Hepatic stellate cell (primary cell): ENCODE measurements at places on chromosomes 7 and 10.

- DNase-seq = no peak
Measured at GRCh38 chr10:17734432-17735080, 17.4 kb upstream of the TMEM236 start.

- DNase-seq = peak; percentile 42
Measured at GRCh38 chr7:139108266-139109187, 993 bp downstream of the ZC3HAV1 start.

- DNase-seq = peak; percentile 77
Measured at GRCh38 chr10:21399392-21400035, 126.0 kb downstream of the SKIDA1 start.

DNA sequence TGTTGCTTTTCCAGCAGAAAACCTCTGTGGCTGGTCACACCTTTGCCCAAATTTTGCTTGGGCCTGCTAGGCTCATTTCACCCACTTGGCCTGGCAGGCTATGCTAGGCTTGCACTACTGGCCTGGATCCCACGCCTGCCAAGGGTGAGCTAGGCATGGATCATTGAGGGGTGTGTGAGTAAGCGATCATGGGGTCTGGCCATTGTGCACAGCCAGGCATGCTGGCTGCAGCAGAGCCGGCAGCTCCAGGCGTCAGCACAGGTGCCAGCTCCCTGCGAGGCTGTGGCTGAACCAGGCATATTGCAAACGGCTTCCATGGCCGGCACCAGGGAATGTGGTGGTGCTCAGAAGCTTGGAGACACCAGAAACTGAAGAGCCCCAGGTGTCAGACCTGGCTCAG lies 19.2 kb downstream of the CFAP70 start:
- DNase-seq = no peak

GRCh38 chr7:151891182-151891581 lies 14.3 kb upstream of the PRKAG2 start:
- DNase-seq = no peak

DNA sequence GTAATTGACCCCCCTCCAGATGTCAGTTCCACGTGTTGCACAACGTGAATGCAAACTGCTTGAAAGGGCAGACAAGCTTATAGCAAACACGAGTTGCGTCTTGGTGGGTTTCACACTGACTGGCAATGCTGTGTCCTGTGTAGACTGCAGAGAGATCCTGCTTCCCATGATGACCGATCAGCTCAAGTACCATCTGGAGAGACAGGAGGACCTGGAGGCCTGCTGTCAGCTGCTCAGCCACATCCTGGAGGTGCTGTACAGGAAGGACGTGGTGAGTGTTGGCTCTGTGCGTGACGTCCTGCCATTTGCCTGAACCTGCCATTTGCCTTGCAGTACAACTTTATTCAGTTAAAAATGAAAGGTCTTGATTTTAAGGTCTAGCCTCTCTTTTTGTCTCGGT lies 71.1 kb downstream of the INSYN2A start:
- DNase-seq = no peak

- DNase-seq = peak; percentile 45
Measured at GRCh38 chr7:79923953-79924352, 210.7 kb upstream of the GNAI1 start.

- no peak for DNase-seq
Measured at GRCh38 chr7:18177129-18177814, 149.6 kb upstream of the PRPS1L1 start.

DNA sequence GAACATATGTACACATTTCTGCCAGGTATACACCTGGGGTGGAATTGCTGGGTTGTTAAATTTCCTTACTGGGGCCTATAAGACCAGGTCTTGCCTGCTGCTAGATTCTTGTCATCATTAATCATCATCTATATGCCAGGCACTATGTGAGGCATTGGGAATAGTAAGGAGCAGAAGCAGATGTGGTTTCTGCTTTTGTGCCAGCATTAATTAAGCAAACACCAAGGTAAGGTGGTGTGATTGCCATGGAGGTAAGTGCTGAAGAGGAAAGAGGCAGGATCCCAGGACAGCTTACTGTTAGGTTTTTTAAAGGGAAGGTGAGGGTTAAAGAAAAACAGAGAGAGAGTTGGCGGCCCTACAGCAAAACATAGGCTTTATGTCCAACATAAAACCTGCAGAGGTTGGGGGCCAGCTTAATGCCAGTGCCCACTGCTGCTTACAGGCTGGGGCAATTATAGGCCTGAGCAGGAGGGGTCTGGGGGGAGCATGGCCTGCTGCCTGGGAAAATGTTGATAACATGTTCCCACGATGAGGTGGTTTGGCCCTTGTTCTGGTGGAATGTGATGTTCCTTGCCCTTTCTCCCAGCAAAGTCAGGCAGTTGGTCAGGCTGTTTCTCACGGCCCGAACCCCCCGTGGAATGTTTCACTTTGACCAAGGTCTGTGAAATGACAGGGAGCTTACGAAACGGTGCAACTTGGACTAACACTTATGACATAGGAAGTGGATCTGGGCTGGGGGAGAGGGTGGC lies 93.9 kb downstream of the RBM20 start:
- peak; percentile 39 for DNase-seq

DNA sequence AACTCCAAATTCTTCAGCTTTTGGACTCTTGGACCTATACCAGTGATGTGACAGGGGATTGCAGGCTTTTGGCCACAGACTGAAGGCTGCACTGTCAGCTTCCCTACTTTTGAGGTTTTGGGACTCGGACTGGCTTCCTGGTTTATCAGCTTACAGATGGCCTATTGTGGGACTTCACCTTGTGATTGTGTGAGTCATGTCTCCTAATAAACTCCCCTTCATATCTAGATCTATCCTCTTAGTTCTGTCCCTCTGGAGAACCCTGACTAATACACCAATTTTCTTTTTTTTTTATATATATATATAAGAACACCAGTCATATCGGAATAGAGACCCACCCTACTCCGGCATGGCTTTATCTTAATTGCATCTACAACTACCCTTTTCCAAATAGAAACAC lies 166.8 kb downstream of the ETV1 start:
- no peak for DNase-seq

DNA sequence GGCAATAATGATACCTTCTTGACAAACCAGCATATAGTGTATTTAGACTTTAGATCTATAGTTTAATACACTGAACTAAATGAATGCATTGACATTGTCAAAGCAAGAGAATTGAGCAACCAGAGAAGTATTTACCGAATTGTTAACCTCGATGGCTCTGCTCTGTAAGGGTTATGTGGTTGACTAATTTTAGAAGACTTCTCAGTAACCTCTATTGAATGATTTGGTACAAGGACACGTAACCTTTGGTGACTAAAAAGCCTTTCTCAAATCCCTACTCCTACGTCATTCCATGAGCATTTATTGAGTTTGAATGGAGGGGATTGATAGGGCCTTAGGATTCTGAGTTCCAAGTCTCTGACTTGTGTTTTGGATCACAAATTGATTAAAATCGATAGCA lies 67.6 kb downstream of the MDFIC start:
- DNase-seq = no peak

DNA sequence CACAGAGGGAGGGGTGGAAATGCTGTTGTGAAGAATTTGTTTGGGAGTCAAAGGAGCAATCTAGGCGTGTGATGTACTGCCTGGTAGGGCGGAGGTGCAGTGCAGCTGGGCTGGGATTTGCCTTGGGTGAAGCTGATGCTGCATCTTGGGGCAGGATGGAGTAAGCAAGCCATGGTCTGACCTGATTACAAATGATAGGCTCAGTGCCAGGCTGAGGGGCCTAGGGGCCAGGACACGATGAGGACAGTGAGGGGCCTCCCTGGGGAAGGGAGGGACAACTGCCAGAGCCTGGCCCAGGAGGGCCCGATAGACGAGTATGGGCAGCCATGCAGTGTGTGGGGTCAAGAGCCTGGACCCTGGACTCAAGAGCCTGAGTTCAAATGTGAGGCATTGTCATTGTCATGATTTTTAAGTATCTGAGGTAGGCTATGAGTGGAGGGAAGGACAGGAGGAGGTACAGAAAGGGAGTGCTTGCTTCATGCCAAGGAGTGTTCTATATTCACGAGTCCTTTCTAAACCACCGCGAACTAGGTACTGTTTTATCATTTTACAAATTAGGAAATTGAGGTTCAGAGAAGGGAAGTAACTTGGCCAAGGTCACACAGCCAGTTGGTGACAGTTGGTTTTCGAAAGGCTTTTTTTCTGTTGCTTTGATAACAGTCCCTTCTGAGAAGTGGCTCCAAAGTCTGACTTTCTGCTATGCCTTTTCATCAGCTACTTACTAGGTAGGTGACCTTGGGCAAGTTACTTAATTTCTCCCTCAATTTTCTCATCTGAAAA lies 29.7 kb downstream of the HIF1AN start:
- no peak for DNase-seq

DNA sequence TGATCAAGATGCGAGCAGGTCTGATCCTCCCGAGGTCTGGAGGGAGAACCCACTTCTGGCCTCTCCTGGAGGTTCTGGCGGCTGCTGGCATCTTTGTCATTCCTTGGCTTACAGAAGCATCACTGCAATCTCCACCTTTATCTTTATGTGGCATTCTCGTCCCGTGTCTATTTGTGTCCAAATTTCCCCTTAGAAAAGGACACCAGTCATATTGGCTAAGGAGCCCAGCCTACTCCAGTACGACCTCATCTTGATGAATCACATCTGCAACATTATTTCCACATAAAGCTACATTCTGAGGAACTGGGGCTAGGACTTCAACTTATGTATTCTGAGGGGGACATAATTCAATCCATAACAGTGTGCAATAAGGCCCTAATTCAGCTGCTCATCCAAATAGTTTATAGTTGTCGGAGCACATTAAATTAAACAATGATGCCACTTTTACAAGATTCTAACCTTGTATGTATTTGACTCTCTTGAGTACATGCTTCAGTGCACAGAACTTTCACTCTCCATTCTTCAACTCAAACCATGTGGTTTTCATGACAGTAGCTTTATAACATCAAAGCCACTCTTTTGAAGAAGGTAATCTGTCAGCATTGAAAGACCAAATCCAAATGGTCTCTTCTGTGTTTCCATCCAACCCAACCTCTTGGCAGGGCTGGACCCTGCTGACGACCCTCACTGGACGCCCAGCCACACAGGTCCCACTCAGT lies 86.2 kb upstream of the DDC start:
- no peak for DNase-seq

DNA sequence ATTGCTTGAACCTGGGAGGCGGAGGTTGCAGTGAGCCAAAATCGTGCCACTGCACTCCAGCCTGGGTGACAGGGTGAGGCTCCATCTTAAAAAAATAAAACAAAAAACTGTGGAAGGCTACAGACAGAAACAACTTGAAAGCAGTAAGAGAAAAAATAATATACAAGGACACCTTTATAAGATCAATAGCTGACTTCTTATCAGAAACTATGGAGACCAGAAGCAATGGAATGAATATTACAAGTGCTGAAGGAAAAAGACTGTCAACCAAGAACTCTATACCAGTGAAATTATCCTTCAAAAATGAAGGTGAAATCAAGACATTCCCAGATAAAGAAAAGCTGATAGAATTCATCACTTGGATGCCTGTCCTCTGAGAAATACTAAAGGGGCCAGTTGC lies 49.0 kb downstream of the RBAK start:
- DNase-seq = no peak

GRCh38 chr10:118867768-118868167 lies 113.0 kb upstream of the CACUL1 start:
- DNase-seq = no peak

DNA sequence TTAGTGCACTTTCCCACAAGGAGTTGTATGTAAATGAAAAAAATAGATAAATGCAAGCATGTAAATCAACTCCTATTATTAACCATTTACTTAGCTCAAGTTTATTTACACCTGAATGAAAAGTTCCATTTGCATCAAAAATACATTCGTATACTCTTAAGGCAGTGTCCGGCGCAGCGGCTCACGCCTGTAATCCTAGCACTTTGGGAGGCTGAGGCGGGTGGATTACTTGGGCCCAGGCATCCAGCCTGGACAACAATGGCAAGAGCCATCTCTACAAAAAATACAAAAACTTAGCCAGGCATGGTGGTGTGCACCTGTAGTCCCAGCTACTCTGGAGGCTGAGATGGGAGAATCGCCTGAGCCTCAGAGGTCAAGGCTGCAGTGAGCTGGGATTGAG lies 4.2 kb upstream of the IDI2 start:
- no peak for DNase-seq

DNA sequence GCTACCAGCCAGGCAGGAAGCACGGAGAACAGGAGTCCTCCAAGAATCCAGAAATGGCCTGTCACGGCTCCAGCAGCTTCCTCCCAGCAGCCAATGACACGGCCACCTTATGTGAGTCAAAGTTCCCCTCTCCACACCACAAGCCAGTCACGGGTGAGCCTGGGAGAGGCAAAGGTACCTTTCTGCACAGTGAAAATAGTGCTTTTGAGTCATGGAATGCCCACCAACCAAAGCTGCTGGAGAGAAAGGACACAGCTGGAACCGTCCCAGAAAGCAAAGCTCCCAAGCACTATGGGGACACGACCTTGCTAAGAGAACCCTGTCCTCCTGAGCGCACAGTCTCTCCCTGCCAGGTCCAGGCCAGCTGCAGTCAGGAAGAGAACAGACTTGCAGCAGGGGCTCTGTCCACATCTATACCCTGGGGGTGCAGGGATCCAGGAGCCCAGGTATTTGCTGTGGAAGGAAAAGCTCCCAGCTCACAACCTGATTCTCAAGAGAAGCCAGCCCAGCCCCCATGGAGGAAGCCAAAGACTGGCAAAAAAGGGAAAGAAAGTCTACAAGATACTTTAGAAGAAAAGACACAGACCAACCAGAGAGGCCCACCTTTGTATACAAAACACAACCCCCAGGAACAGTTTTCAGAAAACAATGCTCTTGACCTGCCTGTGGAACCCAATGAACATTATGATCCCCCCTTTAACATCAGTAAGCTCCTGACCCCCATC lies 24.4 kb downstream of the C10orf71 start:
- no peak for DNase-seq

- no peak for DNase-seq
Measured at GRCh38 chr7:155729847-155730246, 82.4 kb downstream of the SHH start.

- no peak for DNase-seq
Measured at GRCh38 chr10:5968681-5969453, 8.5 kb downstream of the IL15RA start.

- no peak for DNase-seq
Measured at GRCh38 chr7:142940966-142941535, 1.8 kb downstream of the LLCFC1 start.

- DNase-seq = no peak
Measured at GRCh38 chr7:69787736-69788431, 189.6 kb downstream of the AUTS2 start.

DNA sequence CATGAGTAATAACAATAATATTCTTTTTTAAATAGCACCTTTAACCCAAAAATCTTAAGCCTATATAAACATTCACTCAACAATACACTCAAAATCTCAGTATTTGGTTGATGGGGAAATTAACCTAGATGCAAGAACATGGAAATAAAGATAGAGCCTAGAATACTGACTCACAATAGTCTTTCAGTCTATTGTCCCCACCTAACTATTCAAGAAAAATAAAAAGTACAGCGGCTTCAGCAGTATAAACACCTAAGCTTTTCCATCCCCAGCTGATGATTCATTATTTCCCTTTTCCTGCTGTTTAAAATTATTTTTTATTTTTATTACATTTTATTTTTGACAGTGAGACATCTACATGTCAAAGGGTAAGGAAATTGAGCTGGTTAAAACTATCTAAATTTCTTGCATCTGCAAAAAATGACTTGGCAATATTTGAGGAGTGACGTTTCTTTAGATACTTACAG lies 201.4 kb downstream of the FZD1 start:
- DNase-seq = peak; percentile 14
